AG04449 (cell line): ENCODE measurements at places on chromosomes 6 and 20.

- no peak for DNase-seq
Measured at GRCh38 chr6:72064399-72064975, 178.1 kb downstream of the RIMS1 start.

DNA sequence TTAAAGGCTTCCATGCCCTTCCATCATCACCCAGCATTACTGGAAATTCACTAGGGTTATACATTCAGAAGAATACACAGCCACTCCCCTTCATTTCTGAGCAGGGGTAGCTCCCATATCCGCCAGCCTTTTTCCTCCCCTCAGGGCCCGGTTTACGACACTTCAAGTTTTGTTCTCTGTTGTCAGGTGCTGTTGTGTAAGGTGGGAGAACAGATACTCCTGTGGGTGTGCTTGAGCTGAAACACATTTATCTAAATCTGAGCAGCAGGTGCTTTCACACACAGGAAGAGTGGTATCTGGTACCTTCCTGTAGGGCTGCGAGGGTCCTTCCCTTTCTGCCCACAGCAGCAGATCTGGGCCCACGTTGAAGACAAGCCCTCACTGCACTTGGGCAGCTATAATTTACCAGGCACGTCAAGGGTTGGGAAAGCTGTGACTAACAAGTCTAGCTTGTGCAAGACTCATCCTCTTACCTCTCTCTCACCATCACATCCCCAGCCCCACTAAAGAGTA lies 215.8 kb upstream of the RREB1 start:
- DNase-seq = no peak

GRCh38 chr6:23269436-23269835 lies 700.1 kb downstream of the HDGFL1 start:
- DNase-seq = no peak

DNA sequence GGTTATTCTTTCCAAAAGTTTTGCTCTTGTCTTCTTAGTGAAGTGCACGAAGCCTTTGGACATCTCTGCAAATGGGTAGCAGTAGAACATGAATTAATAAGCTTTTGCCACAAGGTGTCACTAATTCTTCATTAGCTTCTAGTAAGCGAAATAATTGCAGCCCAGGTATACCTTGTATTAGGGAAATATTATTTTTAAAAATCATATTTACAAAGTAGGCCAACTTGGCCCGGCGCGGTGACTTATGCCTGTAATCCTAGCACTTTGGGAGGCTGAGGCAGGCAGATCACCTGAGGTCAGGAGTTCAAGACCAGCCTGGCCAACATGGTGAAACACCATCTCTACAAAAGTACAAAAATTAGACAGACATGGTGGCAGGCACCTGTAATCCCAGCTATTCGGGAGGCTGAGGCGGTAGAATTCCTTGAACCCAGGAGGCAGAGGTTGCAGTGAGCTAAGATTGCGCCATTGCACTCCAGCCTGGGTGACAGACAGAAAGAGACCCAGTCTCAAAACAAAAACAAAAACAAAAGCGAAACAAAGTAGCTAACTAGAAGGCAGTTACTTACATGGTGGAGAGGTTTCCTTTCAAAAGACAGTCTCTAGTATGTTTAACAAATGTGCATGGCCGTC lies 8.8 kb upstream of the RSPH3 start:
- DNase-seq = no peak

- DNase-seq = no peak
Measured at GRCh38 chr6:105153676-105154075, 26.1 kb downstream of the POPDC3 start.

DNA sequence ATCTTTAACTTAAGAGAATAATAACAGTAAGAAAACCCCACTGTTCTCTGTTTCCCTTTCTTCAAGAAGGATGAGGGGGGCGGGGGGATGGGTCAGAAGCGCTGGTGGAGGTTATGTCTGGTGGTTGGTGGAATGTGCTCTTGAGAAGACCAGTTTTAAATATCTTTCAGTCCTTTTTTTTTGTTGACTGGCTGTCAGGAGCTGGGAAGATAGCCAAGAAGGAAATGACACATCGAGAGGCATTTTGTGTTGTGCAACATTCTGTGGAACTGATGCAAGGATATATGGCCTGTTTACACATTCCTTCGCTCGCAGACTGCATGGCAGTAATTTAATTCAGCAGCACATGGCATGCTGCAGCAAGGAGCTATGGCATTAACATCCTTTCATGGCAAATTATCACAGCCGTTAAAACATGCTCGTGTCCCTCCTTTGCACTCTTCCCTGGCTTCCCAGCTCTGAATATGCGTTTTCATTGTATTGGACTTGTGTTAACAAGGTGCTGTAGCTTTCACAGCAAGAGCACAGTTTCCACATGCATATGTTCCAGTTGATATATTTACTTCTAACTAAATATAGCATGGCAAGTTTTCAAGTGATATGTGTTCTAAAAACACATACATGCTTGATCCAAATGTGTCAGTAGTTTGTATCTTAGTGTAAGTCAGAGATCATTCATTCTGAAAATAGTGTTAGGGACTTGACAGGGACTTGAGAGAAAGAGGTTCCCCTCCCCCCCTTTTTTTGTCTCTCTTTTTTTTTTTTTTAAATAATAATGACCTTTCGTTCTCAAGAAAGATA lies 68.2 kb upstream of the SUPT3H start:
- peak; percentile 97 for DNase-seq

DNA sequence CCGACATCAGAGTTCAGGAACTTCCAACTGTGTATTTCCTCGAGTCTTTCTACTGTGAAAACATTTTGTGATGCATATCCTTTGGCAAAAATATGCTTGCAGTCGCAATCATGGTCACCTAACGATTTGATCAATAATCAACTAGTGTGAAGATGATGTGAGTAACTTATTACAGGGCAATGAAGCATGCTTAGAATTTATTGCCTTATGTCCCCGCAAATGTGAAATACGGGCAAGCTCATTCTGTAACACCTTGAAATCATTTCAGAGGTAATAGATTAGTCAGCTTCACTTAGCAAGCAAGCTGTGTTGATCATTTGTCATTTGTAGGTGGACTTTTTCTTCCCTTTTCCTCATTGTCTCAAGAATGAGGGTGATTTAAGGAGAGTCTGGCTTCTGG lies 67.9 kb upstream of the DOK5 start:
- no peak for DNase-seq

- no peak for DNase-seq
Measured at GRCh38 chr6:114301596-114302219, 41.1 kb downstream of the HS3ST5 start.

DNA sequence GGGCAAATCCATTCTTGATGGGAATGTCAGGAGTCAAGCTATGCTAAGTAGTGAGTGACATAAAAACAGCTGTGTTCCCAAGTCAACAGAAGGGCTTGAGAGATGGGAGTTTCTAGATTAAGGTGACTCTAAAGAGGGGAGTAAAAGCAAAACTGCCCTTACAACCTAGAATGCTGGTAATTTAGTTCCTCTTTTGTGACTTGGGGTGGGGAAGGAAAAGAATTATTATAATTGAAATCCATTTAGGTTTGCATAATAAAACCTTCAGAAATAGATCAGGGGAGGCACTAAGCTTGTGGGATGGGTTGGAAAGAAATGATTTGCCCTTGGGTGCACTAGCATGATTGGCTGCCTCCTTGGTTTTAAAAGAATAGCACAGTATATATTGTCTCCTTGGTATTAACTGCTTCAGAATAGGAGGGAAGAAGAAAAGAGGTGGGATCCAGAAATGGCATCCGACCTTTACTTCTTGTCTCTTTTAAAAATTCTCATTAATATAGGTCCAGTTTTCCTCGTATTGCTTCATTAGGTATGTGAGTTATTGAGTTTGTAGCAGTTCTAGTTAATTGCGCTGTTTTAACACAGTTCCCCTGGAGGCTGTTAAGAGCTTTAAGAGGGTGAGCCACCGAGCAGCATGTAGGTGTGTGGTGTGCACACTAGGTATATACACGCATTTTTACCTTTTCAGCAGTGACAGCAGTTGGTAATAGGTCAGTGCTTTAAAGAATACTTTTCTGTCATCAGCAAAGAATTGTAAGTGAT lies 95.3 kb upstream of the VSTM2L start:
- DNase-seq = no peak
